ENCODE measurements at places on chromosomes 5 and 9. TPM values are rescaled to one million over a fixed set of nuclear protein-coding genes. Genes with fewer than 3 reads are reported as not detected.

Gene GRHPR
- 48.6 TPM for total RNA-seq

Gene CCDC192
- not detected for total RNA-seq

DNA sequence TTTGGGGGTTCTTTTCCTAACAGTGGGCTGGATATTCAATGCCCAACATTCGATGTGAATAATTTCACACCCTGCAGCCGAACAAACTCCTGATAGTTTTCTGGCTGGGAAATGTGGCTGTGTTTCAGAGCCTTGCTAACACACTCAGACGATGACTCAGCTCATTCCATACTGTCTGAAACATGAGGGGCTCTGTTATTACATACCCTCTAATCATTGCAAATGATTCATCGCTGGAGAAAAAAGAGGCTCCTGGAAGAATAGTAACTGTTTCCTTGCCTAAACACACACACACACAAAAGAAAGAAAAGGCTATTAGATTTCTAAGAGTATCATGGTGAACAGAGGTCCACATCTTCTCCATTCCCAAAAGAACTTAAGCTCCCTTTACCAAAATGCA, 75.8 kb downstream of the OXCT1 start:
- no peaks in the 10 kb centered on the region for H3K27me3 ChIP-seq
- H3K27ac ChIP-seq = no peak overlapping the region
- H3K36me3 ChIP-seq = no peaks in the 10 kb centered on the region
- no peak for DNase-seq

- no peaks in the 10 kb centered on the region for H3K36me3 ChIP-seq
- H3K27me3 ChIP-seq = no peaks in the 10 kb centered on the region
These were observed 319.1 kb downstream of the KIF4B start for GRCh38 chr5:155332618-155333017.

DNA sequence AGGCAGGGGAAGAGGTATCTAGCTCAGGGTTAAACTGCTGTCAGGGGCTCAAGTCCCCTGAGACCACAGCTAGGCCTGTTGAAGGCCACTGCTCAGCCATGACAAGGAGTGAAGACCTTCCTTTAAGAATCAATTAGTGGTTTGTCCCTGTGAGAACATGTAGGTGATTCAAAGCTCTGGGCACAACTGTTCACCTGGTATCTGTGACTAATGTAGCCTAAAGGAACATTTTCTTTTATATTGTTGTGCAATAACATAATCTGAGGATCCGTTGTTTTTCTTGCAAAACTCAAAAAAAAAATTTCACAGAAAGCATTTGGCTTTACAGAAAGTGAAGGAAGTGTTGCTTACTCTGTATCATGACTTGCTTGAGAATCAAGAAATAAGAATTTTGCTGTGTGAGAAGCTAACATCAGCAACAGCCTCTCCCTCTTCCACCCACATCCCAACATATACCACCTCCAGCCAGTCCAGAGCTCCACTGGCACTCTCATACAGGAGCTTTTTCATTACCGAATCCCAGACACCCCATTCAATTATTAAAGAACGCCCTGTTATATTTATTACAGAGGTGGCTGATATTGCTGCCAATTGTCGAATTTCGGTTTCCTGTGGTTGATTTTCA, 807.0 kb downstream of the TLE4 start:
- no peaks in the 10 kb centered on the region for H3K36me3 ChIP-seq
- no peak for DNase-seq
- H3K4me1 ChIP-seq = no peaks in the 10 kb centered on the region
- H3K27me3 ChIP-seq = no peaks in the 10 kb centered on the region
- no peak overlapping the region for H3K27ac ChIP-seq
- H3K4me3 ChIP-seq = no peak overlapping the region

DNA sequence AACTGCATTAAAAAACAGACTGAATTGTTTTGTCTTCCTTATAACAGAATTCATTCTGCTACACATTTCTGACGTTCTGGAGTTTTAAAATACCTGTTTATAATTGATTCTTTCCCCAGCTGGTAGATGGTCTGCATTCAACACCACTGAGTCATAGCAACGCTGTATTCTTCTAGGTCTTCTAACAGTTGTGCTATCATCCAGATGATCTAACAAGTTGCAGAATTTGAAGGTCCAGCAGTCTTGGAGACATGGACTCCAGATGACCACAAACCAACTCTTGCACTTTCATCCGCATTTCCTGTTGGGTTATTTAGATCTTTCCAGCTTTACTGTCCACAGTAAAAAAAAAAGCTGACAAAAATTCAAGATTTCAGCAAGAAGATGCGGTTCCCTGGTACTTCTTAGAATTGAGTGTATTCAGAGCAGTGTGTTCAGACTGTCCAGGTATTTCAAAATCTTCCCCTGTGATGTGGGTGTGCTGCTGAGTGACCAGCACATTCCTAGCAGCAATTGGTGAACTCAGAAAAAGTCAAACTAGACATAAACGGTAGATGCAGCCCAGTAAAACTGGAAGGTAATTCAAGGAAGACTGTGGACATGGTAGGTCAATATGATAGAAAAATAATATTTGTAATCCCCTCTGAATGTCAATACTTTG, 50.2 kb downstream of the CSNK1A1 start:
- H3K36me3 ChIP-seq = no peaks in the 10 kb centered on the region
- DNase-seq = no peak
- H3K27me3 ChIP-seq = no peaks in the 10 kb centered on the region
- H3K4me1 ChIP-seq = peaks cover 5% of the 10 kb centered on the region

GRCh38 chr5:87526131-87526530, 113.4 kb upstream of the CCNH start:
- no peak overlapping the region for H3K4me3 ChIP-seq
- no peak for DNase-seq
- no peaks in the 10 kb centered on the region for H3K36me3 ChIP-seq
- H3K4me1 ChIP-seq = no peaks in the 10 kb centered on the region
- H3K27me3 ChIP-seq = no peaks in the 10 kb centered on the region
- no peak overlapping the region for H3K27ac ChIP-seq

- H3K4me3 ChIP-seq = no peak overlapping the region
- peak; percentile 44 for DNase-seq
- no peak overlapping the region for H3K27ac ChIP-seq
- no peaks in the 10 kb centered on the region for H3K4me1 ChIP-seq
- H3K27me3 ChIP-seq = no peaks in the 10 kb centered on the region
- no peaks in the 10 kb centered on the region for H3K36me3 ChIP-seq
These were observed 17.9 kb upstream of the POC5 start for GRCh38 chr5:75734913-75735789.

- H3K27ac ChIP-seq = peak overlapping the region; percentile 46
- no peaks in the 10 kb centered on the region for H3K27me3 ChIP-seq
- H3K4me3 ChIP-seq = no peak overlapping the region
- H3K4me1 ChIP-seq = no peaks in the 10 kb centered on the region
- DNase-seq = no peak
- H3K36me3 ChIP-seq = peaks cover 5% of the 10 kb centered on the region
These were observed 36.6 kb downstream of the FAM114A2 start for GRCh38 chr5:154002093-154002492.

- H3K4me1 ChIP-seq = peaks cover 25% of the 10 kb centered on the region
- no peak for DNase-seq
These were observed 51.2 kb downstream of the CXXC5 start for GRCh38 chr5:139699351-139699750.

DNA sequence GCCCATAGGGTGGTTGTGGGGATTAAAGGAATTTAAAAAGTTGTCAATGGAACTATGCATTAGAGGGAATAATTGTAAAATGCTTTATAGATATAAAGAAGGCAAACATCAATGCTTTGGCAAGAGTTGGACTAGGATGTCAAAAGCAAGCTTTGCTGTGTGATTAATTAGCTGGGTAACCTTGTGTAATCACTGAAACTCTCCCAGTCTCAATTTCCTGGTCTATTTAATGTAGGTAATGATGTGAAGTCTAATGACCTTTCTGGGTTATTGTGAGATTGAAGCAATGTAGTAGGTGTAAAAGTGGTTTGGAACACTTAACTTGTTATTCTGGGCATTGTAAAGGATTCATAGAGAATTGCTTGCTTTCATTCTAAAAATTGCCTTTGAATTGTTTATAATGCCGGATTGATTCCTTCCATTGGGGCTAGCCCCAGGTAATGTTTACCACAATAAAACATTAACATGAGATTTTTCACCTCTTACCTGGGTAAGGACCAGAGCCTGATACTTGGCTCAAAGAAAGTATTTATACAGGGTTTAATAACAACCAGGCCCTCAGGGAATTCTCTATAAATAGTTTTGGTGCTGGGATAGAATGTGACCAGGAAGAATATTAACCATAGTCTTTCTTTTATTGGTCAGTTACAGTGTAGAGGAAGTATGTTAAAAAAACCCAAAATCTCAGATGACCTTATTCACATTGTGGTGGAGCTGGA, 30.0 kb upstream of the CLINT1 start:
- H3K27me3 ChIP-seq = no peaks in the 10 kb centered on the region
- no peak for DNase-seq
- no peak overlapping the region for H3K27ac ChIP-seq
- H3K4me1 ChIP-seq = no peaks in the 10 kb centered on the region
- H3K36me3 ChIP-seq = no peaks in the 10 kb centered on the region

GRCh38 chr5:25568989-25569625, 924.3 kb upstream of the CDH10 start:
- H3K4me3 ChIP-seq = no peak overlapping the region
- H3K27me3 ChIP-seq = no peaks in the 10 kb centered on the region
- no peak for DNase-seq
- no peak overlapping the region for H3K27ac ChIP-seq

- DNase-seq = no peak
- H3K36me3 ChIP-seq = no peaks in the 10 kb centered on the region
- peak overlapping the region; percentile 29 for H3K27ac ChIP-seq
- no peak overlapping the region for H3K4me3 ChIP-seq
- no peaks in the 10 kb centered on the region for H3K27me3 ChIP-seq
- H3K4me1 ChIP-seq = peaks cover 4% of the 10 kb centered on the region
These were observed 29.6 kb upstream of the OTULINL start for GRCh38 chr5:14552017-14552416.

- H3K36me3 ChIP-seq = no peaks in the 10 kb centered on the region
- H3K4me3 ChIP-seq = no peak overlapping the region
- peak overlapping the region; percentile 52 for H3K27ac ChIP-seq
- no peak for DNase-seq
- H3K4me1 ChIP-seq = peaks cover 28% of the 10 kb centered on the region
- no peaks in the 10 kb centered on the region for H3K27me3 ChIP-seq
These were observed 115.9 kb downstream of the PIK3R1 start for GRCh38 chr5:68331192-68332079.

- peaks cover 52% of the 10 kb centered on the region for H3K4me1 ChIP-seq
- H3K27me3 ChIP-seq = no peaks in the 10 kb centered on the region
- H3K27ac ChIP-seq = peak overlapping the region; percentile 34
- DNase-seq = no peak
- H3K36me3 ChIP-seq = no peaks in the 10 kb centered on the region
These were observed 396.9 kb downstream of the GADD45G start for GRCh38 chr9:90001747-90002146.

DNA sequence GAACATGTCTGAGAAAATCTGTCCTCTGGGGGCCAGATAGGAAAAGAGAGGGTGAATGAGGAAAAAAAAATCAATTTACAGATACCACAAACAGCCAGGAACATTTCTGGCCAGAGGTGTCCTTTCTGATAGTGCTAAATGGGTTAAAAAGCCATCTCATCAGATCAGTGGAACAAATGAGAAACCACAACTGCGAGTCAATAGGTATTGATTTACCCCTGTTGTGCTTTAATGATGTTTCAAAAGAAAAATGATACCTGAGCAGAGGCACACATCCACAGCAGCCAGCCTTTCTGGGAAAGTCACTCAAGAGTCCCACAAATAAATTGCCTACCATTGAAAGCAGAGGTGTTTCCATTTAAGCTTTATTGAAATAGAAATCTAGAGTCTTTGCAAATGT, 79.3 kb upstream of the PTGER4 start:
- H3K27me3 ChIP-seq = no peaks in the 10 kb centered on the region
- no peaks in the 10 kb centered on the region for H3K36me3 ChIP-seq
- DNase-seq = no peak
- H3K27ac ChIP-seq = no peak overlapping the region
- H3K4me1 ChIP-seq = no peaks in the 10 kb centered on the region

- no peak overlapping the region for H3K4me3 ChIP-seq
- H3K27me3 ChIP-seq = no peaks in the 10 kb centered on the region
- DNase-seq = no peak
- H3K36me3 ChIP-seq = no peaks in the 10 kb centered on the region
- H3K4me1 ChIP-seq = no peaks in the 10 kb centered on the region
These were observed 734.5 kb upstream of the NUDT12 start for GRCh38 chr5:104297076-104297475.

- H3K27me3 ChIP-seq = no peaks in the 10 kb centered on the region
- DNase-seq = no peak
- H3K4me3 ChIP-seq = no peak overlapping the region
- H3K27ac ChIP-seq = no peak overlapping the region
- H3K36me3 ChIP-seq = no peaks in the 10 kb centered on the region
- H3K4me1 ChIP-seq = no peaks in the 10 kb centered on the region
These were observed 101.9 kb downstream of the GADD45G start for GRCh38 chr9:89706731-89707191.

Measured in transverse colon (tissue), 4 donors.